ENCODE measurements at places on chromosomes 2 and 18.
A peak's percentile ranks its signal among the peaks of the same experiment; 100 is the strongest.

GRCh38 chr18:45103319-45104048 lies 422.8 kb downstream of the SETBP1 start:
- no peak for DNase-seq

DNA sequence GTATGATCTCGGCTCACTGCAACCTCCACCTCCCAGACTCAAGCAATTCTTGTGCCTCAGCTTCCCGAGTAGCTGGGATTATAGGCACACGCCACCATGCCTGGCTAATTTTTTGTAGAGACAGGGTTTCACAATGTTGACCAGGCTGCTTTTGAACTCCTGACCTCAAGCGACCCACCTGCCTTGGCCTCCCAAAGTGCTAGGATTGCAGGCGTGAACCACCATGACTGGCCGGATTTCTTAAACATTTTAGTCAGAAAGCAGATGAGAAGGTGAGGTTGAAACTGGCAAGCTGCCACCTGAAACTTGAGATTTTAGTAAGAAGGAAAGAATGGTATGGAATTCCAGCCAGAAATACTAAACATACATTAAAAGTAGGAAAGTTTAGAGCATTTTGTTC lies 31.9 kb downstream of the KLHL23 start:
- DNase-seq = peak; percentile 62

GRCh38 chr2:178517496-178517895 lies 37.2 kb downstream of the PLEKHA3 start:
- no peak for DNase-seq

DNA sequence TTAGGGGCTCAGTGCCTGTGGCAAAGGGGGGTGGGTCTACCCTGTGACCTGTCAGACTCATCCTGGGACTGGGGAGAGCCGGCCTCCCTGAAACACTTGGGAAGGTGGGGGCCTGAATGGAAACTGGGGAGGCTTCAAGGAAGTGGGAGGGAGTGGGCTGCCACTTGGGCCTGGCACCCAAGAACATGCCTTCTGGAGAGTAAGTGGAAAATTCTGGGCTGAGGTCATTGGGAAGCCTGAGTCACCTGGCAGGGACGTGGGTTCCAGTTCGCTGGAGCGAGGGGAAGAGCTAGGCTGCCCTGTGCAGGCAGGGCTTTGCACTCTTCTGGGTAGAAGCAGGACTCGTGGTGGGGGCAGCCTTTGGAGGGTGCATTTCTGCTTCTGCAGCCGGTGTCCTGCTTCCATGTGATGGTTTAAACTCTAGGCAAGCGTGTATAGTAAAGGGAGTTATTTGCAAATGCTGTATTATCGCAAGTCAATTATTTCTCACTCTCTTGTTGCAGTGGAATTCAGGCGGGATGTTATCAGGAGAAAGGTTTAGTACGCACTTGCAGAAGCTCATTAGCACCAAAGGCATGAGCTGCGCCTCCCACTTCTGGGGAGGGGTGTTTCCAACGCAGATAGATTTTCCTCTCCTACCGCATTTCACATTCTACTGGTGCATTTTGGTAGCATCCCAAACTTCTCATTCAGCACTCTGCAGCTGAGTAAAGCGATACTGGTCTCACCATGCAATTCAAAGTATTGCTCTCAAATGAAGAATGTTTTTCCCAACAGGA lies 3.8 kb downstream of the LRRFIP1 start:
- no peak for DNase-seq

- DNase-seq = no peak
Measured at GRCh38 chr2:133249362-133249761, 318.9 kb downstream of the NCKAP5 start.

DNA sequence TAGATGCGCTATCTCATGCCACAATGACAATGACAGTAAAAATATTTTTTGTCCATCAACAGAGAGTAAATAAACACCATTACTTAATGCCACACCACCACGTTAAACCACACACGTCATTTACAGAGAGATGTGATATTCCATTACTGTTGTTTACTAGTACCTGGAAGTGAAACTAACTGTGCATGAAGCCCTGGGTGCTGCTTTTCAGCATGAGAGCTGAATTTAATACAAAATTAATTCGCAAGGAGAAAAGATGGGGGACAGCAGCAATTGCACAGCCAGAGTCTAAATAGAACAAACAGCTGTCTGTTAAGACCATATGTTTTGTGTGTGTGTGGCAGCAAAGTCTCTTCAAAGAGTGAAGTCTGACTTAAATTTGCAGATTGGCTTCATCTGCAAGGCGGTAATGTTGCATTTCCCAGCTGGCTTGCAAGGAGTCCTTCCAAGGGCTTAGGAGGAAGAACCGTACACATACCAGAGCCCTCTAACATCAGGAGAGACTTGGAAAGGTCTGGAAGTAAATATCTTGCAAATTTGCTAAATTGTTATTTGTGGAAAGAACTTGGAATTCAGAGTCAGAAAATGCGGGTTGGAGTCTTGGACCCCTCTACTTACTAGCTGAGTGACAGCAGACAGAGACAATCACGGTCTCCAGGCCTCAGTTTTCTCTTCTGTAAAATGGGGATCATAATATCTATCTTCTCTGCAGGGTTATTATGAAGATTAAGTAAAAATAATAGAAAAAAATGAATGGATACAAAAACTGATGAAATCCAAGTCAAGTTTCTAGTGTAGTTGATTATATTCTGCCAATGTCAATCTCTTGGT lies 127.6 kb downstream of the ALPK2 start:
- no peak for DNase-seq

GRCh38 chr2:160924936-160925353 lies 235.3 kb upstream of the TANK start:
- no peak for DNase-seq

DNA sequence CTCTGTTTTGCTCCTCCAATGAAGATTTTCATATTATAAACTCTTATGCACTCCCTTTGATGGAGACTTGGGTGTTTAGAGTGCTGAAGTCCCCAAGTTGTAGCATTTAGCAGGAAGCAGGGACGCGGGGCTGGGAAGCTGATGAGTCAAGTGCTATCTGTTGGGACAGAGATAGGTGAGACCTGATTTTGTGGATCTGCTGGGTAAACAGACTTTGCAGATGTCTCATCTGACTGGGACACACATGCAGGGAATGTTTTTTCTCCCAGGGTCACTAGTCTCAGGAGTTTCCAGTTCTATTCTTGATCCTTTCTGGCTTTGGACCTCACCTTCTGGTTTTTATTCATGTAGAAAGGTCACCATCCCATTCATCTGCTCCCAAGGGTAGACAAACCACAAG lies 79.7 kb upstream of the ACAA2 start:
- DNase-seq = no peak

DNA sequence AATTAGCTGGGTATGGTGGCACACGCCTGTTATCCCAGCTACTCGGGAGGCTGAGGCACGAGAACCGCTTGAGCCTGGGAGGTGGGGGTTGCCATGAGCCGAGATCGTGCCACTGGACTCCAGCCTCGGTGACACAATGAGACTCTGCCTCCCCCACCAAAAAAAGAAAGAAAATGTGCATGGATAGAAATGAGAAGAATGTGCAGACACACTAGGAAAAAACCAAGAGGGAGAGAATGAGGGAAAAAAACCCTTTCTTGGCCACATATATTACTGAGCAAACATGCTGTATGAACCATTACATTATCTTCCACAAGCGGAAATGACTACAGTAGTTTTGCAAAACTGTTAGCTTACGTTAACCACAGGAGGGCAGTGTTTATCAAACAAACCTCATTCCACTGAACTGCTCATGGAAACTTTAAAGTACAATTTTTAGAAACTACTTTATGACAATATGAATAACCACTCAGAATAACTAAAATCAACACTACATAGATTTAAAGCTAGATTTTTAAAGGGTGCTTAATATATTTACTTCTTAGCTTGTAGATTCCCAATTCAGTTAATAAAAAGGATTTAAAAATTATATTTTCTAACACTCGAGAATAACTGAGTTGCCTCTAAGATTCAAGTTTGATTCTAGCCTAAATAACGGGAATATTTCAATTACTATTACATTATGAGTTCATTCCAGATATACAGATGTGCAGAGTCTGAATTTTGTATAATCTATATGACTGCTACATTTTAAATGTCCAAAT lies 26.4 kb downstream of the ASXL2 start:
- DNase-seq = peak; percentile 70

- DNase-seq = no peak
Measured at GRCh38 chr2:118049140-118049815, 35.4 kb upstream of the CCDC93 start.

DNA sequence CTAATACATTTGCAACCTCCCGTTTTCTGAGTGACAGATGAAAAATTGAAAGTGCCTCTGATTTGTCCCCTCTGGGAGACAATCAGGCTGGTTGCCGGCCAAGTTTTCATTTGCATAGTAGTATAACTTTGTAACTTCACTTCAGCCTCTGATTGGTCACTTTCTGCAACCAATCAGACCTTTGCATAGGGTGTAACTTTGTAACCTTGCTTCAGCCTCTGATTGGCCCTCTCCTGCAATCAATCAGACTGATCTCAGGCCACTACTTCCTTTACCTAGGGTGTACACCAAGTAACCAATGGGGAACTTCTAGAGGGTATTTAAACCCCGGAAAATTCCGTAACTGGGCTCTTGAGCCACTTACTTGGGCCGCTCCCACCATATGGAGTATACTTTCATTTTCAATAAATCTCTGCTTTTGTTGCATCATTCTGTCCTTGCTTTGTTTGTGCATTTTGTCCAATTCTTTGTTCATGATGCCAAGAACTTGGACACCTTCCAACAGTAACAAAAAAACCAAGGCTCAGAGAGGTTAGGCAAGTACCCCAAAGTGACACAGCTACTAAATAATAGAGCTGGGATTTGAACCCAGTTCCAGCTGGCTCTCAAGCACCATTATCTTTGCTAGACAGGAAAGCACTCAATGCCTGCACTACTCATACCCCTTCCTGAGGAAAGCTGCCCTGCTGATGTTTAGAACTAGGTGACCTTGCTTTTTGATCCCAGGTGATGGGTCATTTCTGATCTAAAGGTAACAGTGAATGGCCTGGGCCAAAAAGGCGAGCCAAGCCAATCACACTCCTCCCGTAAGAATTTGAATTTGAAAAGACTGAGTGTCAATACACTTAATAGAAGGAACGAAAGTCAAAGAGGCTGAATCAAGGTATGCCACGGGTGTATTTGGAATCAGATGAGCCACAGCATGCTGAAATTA lies 10.9 kb upstream of the MYOM1 start:
- no peak for DNase-seq

- no peak for DNase-seq
Measured at GRCh38 chr18:8899000-8899399, 193.6 kb downstream of the MTCL1 start.

DNA sequence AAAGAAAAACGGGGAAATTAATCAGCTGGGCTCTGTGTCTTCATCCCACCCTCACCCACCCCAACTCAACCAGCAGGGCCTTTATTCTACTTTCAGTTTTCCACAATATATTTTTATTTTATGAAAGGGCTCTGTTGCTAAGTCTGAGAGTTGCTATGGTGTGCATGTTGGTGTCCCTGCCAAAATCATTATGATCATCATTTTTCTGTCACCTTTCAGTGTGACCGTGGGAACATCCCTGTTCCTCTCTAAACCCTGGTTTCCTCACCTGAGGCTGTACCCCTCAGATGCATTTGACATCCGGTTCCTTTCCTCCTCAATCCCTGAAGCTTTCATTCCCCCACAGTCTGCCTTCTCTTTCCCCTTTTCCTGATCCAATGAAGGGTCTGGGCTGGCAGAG lies 180.5 kb downstream of the ZFP36L2 start:
- no peak for DNase-seq

DNA sequence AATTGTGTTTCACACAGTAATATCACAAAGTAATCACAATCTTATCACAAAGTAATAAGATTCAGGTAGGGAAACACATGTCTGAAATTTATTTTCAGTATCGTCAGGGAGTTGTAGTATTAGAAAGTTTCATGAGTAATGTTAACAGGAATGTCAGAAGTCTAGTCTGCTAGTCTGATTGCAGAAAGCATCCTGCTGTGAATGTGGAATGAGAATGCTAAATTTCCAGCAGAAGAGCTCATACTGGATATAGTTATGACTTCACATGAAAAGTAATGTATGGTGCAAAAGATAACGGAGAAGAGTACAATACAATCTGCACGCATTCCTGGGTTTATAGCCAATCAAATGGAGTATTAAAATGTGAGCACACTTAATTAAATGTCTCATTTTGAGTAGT lies 494.7 kb upstream of the SETBP1 start:
- no peak for DNase-seq

DNA sequence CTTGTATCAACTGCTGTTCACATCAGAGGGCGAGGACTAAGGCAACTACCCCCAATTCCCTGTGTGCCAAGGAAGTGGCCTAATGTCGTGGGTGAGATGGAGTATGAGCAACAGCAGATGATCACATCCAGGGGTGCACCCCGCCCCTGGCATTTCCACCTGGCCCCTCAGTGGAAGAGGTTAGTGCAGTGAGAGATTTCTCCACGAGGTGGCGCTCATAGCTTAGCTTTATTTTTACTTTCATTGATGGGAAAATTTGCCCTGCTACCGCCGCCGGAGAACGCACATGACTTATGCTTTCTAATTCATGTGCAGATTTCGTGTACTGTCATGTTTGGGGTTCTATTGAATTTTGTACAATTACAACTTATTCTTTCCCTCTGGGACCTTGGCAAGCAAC lies 470.6 kb upstream of the MEX3C start:
- DNase-seq = peak; percentile 39

DNA sequence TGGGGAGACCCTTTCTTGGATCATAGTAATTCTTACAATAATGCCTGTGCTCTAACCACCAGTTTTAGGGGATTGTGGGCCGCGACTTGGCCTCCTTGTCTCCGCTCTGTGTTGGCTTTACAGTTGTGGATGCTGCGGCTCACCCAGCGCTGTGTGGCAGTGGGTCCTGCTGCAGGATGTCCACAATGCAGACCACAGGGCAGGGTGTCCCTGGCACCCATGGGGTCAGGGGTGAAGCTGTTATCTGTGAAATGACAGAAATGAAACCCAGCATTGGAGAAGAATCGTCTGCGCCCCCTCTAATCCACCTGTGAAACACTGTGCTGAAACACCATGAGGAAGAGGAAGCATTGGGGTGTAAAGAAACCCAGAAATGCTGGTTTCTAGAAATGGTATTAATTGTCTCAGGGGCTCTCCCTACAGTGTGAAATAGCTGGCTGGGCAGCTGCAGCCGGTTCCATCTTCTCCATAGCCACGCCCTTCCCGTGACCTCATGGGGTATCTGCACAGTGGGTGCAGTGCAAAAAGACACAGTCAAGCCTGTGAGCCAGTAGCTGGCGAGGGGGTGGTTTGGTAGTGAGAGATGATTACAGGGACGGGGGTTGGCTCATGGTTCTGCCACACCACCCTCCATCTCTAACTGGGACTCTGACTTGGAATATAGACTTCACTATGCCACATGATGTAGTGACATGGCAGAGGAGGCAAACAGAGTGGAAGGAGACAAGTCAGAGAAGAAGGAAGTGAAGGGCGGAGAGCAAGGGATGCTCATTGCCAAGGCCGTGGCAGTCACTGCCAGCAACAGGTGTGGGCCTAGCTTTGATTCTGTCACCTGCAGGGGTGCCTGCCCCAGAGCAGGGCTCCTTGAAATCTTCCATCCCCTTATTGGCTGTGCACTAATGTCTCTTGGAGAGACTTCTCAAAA lies 16.2 kb downstream of the INPP4A start:
- DNase-seq = no peak

GRCh38 chr2:207481924-207482323 lies 47.8 kb upstream of the CREB1 start:
- no peak for DNase-seq

GRCh38 chr2:46277431-46278190 lies 19.6 kb upstream of the EPAS1 start:
- DNase-seq = peak; percentile 33

- DNase-seq = no peak
Measured at GRCh38 chr18:2896990-2897389, 50.2 kb downstream of the EMILIN2 start.

- no peak for DNase-seq
Measured at GRCh38 chr2:7029291-7030059, 112.3 kb downstream of the RNF144A start.

- no peak for DNase-seq
Measured at GRCh38 chr2:73886357-73886756, 6.5 kb upstream of the ACTG2 start.
